Brain (organoid and tissue), 16 donors: ENCODE measurements at places on chromosomes 7 and 10. TPM values are rescaled to one million over a fixed set of nuclear protein-coding genes. Genes with fewer than 3 reads are reported as not detected.

The PTPRZ1 gene
- 26.3 TPM for polyA plus RNA-seq

The ELMO1 gene
- polyA plus RNA-seq = 76.4 TPM

GRCh38 chr10:14889318-14889717, 10.7 kb downstream of the SUV39H2 start:
- DNase-seq = no peak

DNA sequence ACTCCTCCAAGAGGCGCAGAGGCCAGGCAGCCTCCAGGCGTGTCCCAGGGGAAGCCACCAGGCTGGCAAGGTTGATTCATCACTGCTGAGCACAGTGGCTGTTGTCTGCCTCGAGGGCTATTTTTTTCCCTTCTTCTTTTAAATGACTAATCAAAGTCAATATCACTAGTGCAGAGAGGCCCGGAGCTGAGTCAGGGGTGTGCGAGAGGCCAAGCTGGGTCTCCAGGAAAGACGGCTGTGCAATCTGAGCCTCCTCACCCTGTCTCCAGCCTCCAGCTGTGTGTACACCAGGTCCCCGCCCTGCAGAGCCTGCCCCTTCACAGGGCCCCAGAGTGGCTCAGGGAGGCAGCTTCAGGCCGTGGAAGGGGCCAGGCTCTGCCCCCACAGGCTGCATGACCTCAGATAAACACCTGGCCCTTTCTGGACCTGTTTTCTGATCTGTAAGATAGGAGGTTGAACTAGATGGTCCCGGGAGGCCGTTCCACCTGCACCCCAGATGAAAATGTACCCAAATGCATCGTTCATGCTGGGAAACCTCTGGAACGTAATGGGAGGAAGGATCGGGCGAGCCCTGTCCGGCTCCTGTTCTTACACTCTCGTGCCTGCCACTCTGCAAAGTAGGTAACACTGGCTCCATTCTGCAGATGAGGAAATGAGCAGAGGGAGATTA, 3.7 kb downstream of the STX1A start:
- no peak for DNase-seq

DNA sequence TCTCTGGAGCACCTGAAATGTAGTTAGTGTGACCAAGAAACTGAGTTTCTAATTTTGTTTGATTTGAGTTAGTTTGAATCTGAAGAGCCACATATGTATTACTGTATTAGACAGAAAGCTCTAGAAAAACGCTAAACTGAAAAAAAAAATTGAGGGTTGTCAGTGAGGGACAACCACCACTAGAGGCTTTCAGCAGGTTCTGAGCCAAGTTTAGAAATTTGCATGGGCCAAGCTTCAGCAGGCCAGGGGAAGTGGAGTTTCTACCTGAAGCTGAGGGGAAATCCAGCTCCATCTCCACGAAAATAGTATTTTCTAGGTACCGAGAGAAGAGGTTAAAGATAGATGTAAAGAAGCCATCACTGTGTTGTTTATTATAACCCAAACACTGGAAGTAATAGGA, 77.9 kb upstream of the PLXNA4 start:
- DNase-seq = no peak

DNA sequence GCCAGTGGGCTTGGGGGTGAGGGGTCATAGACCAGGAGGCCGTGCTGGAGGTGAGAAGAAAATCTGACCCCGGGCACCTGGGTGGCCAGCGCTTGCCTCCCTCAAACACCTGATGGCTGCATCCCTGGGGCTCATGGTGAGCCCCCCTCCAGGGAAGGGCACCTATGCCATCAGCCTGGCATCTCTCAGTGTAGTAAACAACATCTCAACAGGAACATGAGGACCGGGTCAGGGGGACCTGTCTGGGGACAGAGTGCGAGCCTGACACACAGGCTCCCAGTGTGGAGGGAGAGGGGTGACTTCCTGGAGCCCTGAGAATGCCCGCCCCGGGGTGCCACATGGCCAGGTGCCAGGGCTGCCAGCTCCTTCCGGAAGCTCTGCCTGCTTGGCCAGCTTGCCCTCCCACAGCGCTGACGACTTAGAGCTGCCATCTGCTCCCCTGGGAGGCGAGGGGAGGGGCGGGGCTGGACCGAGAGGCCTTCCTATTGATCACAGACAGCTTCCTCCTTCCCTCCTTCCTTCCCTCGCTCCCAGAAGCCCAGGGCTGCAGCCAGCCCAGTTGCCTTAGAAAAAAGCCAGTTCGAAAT, 12.3 kb downstream of the STX1A start:
- peak; percentile 41 for DNase-seq
